WTC11 (cell line): ENCODE measurements at places on chromosomes 11 and 22. TPM values are rescaled to one million over a fixed set of nuclear protein-coding genes. Genes with fewer than 3 reads are reported as not detected.

PPARA gene
- total RNA-seq = 8.5 to 10.1 TPM (median 9.3 TPM) in 3 replicates

DNA sequence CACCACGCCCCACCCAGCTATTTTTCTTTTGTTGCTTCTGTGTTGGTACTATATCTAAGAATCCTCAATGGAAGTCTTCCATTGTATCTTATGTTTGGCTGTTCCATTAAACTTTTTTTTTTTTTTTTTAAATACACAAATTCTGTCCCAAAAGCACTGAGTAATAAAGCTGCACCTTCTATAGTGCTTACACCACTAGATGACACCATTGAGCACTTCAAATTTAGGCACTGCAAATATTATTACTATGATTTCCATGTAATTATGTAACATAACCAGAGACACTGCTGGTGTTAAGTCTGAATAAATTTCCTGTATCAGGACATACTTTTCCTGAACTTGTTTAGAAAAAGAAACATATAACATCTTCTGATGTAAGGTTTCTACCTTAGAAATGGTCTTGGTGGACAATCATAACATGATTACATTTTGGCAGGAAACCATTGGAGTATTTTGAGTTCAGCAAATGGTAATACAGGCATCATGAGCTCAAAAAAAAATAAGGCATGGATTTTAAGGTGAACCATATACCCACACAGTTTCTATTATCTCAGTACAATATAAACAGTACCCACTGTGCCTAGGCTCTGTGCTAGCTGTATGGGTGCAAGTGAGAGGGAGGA is 110.5 kb downstream of the ATG16L2 start:
- no peaks in the 10 kb centered on the region for H3K27me3 ChIP-seq
- DNase-seq = no peak
- H3K4me3 ChIP-seq = no peak overlapping the region
- H3K27ac ChIP-seq = no peak overlapping the region
- H3K4me1 ChIP-seq = peaks cover 2% of the 10 kb centered on the region

- no peak overlapping the region for H3K4me3 ChIP-seq
- no peaks in the 10 kb centered on the region for H3K4me1 ChIP-seq
- H3K27ac ChIP-seq = no peak overlapping the region
- no peaks in the 10 kb centered on the region for H3K27me3 ChIP-seq
- H3K36me3 ChIP-seq = no peaks in the 10 kb centered on the region
- no peak for DNase-seq
Measured at GRCh38 chr11:97332271-97332670, 942.5 kb downstream of the JRKL start.

DNA sequence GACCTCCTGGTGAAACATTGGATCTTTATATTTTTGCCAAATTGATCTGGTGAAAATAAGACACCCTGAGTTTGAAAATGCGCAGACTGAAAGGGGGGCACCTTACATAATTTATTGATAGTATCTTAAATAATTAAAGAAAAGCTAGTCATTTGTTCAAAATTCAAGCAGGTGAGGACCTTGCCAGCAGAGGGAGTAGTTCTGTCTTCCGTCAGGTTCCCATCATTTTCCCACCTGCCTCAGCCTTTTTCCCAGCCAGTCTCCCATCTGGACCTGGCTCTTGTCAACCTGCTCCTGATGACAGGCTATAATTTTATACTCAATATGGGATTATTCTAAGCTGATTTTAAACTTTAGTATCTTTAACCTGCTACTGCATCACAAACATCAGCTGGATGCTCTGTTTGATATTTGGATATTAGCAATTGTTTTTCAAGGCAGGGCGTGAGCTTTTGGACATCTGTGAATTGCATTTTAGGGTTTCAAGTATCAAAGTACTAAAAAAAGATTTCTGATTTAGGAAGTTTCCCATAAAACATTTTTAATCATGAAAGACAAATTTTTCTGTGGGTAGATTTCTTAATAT is 132.0 kb downstream of the ELP4 start:
- H3K4me3 ChIP-seq = no peak overlapping the region
- H3K4me1 ChIP-seq = no peaks in the 10 kb centered on the region
- no peaks in the 10 kb centered on the region for H3K27me3 ChIP-seq
- H3K36me3 ChIP-seq = no peaks in the 10 kb centered on the region
